ENCODE measurements at places on chromosomes 16 and 17.

- no peak for DNase-seq
Observed at GRCh38 chr17:21466550-21466949, 90.4 kb downstream of the KCNJ12 start.

DNA sequence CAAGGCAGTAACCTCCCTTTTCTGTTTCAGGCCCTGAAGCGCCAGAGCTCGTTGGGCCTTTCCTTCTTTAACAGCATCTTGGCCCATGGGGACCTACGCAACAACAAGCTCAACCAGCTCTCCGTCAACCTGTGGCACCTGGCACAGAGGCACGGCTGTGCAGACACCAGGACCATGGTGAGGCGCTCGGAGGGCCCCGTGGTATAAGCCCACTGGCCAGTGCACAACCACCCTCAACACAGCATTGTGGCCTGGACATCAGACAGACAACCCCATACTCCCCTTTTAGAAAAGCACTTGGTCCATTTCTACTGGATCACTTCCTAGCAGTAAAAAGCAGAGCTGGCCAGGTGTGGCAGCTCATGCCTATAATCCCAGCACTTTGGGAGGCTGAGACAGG is 18.6 kb downstream of the KNOP1 start:
- DNase-seq: no peak

DNA sequence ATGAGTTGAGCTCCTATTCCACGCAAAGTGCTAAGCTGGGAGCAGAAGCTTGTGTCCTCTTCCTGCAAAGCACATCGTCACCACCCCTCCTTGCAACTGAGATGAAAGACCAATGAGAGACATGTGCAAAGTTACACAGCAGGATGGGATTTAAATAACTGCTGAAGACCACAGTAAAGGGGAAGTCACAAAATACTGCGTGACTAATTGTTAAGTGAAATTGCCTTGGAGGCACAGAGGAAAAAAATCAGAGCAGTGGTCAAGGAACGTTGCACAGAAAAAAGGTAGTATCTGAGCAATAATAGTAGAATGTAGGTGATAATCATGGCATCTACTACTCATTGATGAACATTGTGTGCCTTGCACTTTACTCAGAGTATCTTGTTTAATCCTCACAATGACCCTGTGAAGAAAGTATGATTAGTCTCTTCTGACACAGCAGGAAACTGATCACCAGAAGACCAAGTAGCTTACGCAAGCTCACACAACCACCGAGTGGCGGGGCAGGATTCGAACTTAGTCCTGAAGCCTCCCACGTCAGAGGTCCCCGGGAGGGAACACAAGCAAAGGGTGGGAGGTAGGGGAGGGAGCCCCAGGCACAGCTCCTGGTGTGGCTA is 15.4 kb upstream of the MYO18A start:
- no peak for DNase-seq

DNA sequence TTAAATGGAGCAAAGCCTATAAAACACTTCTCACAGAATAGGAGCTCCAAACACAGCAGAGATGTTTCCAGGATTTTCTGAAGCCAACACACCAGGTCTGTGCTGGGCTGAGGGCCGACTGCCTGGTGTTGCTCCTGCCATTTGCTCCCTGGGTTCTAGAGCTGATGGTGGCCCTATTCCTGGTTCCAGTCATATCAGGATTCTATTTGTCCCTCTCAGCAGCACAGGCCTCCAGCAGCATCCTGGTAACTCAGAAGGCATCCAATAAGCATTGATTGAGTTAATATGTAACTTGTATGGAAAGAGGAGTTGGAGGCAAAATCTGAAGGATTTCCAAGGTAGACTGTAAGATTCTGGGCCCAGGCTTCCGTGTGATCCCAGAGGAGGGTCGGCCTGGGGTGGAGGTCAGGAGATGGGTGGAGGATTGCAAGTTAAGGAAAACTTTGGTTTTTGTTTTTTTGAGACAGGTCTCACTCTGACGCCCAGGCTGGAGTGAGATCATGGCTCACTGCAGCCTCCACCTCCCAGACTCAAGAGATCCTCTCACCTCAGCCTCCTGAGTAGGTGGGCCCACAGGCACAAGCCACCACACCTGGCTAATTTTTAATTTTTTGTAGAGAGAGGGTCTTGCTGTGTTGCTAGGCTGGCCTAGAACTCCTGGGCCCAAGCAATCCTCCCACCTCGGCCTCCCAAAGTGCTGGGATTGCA is 5.7 kb downstream of the NUPR1 start:
- DNase-seq: no peak
